ENCODE measurements at places on chromosomes 7 and 10. TPM values are rescaled to one million over a fixed set of nuclear protein-coding genes. Genes with fewer than 3 reads are reported as not detected.

CALML5 gene
- total RNA-seq = not detected

- no peak overlapping the region for H3K27ac ChIP-seq
- no peaks in the 10 kb centered on the region for H3K27me3 ChIP-seq
- no peak overlapping the region for H3K4me3 ChIP-seq
- DNase-seq = no peak
- H3K36me3 ChIP-seq = no peaks in the 10 kb centered on the region
- no peaks in the 10 kb centered on the region for H3K4me1 ChIP-seq
These were observed 332.0 kb upstream of the FZD1 start for GRCh38 chr7:90931986-90932916.

GPNMB gene
- total RNA-seq = 0.54 TPM

CPVL gene
- total RNA-seq = not detected

- H3K27me3 ChIP-seq = peaks cover 8% of the 10 kb centered on the region
- no peaks in the 10 kb centered on the region for H3K4me1 ChIP-seq
- no peaks in the 10 kb centered on the region for H3K36me3 ChIP-seq
- no peak for DNase-seq
- H3K27ac ChIP-seq = no peak overlapping the region
These were observed 222.5 kb downstream of the ARHGAP21 start for GRCh38 chr10:24501056-24501711.

ST8SIA6 gene
- total RNA-seq = not detected

ERVW-1 gene
- not detected for total RNA-seq

GRCh38 chr10:51876503-51876902 lies 177.1 kb upstream of the CSTF2T start:
- no peaks in the 10 kb centered on the region for H3K27me3 ChIP-seq
- H3K36me3 ChIP-seq = no peaks in the 10 kb centered on the region
- no peak overlapping the region for H3K27ac ChIP-seq

SEMA3D gene
- total RNA-seq = not detected

SLC29A4 gene
- total RNA-seq = 0.42 TPM

AGAP3 gene
- 16.7 TPM for total RNA-seq

Data from activated naive CD4-positive, alpha-beta T cell treated with anti-CD3 and anti-CD28 coated beads for 36 hours (primary cell).